ENCODE measurements at places on chromosomes 11 and 22. TPM values are rescaled to one million over a fixed set of nuclear protein-coding genes. Genes with fewer than 3 reads are reported as not detected.

KCNQ1OT1 gene
- 1.7 TPM for total RNA-seq

GRCh38 chr11:122421702-122422101, 233.8 kb upstream of the UBASH3B start:
- DNase-seq: no peak
- no peak overlapping the region for H3K27ac ChIP-seq

- DNase-seq: no peak
- peaks cover 12% of the 10 kb centered on the region for H3K4me1 ChIP-seq
- no peak overlapping the region for H3K4me3 ChIP-seq
- H3K27me3 ChIP-seq: peaks cover 12% of the 10 kb centered on the region
- no peaks in the 10 kb centered on the region for H3K36me3 ChIP-seq
Measured at GRCh38 chr11:45772449-45772774, 32.5 kb upstream of the SLC35C1 start.

DNA sequence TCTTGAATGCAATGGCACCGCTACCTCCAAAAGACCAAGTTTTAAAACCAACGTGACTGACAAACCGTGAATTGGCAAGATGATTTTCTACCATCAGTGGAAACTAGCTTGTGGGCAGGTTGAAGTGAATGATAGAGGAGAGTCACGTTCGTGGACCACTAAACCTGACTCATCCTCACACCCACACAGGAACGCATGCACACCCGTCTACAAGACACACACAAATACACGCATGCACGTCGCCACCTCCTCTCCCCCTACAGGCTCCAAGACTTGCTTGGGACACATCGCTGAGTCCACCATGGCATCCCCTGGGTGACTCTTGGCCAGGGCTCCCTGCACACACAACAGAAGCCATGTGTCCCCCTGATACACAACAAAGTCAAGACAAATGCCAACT, 14.4 kb downstream of the TMPRSS6 start:
- H3K4me3 ChIP-seq: no peak overlapping the region
- H3K27ac ChIP-seq: no peak overlapping the region
- no peaks in the 10 kb centered on the region for H3K4me1 ChIP-seq
- no peak for DNase-seq
- no peaks in the 10 kb centered on the region for H3K36me3 ChIP-seq
- H3K27me3 ChIP-seq: peaks cover 20% of the 10 kb centered on the region
